ENCODE measurements at places on chromosomes 3 and 15. TPM values are rescaled to one million over a fixed set of nuclear protein-coding genes. Genes with fewer than 3 reads are reported as not detected.
A peak's percentile ranks its signal among the peaks of the same experiment; 100 is the strongest.

PLCH1 gene
- total RNA-seq: 0.53 TPM

CDC25A gene
- 36.5 TPM for total RNA-seq

MINAR1 gene
- total RNA-seq: 0.23 TPM

TICRR gene
- 10.1 TPM for total RNA-seq

- DNase-seq: peak; percentile 23
Observed at GRCh38 chr15:31472636-31473384, 146.2 kb downstream of the KLF13 start.

DNA sequence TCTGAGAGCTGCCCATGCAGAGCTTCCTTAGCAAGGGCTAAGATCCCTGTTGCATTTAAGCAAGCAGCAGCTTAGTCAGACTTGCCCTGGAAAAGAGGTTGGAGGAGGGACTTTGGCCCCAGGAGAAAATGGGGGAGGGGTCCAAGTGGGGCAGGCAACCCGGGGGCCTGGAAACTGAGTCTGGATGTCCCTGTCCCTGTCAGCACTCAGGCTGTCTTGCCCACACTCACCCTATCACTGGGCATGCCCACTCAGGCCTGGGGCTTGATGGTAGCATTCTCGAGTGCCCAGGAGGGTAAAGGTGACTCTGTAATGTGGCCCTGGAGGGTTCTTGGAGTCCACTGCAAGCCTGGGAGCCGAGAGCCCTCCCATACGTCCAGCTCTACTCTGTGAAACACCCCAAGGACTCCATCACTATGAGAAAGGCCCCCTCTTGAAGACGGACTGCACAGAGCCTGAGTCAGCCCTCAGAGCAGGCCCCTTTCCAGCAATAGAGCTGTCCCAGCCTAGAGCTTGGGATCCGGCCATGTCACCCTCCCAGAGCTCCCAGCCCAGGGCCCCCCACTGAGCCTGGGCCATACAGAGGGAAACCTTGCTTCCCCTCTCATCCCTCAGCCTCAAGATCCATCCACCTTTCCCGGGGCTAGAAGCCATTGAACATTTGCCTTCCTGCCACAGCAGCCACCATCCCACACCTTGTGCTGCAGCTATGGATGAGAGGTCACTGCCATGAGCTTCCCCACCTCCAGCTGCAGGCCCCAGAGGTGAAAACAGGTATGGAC lies 13.4 kb downstream of the MYL3 start:
- no peak for DNase-seq

DNA sequence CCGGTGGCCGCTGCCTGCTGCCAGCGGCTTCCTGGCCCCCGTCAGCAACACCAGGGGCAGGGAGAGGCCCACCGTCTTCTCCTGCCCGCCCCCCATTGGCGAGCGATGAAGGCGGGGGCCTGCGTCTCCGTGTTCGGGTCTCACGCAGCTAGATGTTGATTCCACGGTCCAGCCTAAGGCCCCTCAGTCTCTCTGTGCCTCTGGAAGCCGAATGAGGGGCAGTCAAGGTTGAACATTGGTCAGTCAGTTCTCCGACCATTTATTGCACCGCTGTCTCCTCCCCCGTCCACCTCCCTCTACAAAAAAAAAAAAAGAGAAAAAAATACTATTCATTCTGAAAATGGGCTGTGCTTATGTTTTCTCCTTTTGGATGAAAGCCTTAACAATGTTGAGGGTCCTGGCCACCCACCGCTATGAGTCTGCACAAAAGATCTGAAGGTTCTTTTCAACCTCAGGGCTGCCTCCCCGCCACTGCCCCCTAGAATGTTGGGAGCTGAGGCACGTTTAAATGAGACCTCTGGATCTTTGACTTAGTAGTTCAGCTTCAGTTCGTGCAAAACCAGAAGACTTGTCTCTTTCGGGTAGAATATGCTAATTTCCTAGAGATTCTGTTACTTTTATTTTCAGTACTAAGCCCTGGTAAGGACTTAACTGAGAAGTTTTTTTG lies 736 bp downstream of the IREB2 start:
- DNase-seq: peak; percentile 21

DNA sequence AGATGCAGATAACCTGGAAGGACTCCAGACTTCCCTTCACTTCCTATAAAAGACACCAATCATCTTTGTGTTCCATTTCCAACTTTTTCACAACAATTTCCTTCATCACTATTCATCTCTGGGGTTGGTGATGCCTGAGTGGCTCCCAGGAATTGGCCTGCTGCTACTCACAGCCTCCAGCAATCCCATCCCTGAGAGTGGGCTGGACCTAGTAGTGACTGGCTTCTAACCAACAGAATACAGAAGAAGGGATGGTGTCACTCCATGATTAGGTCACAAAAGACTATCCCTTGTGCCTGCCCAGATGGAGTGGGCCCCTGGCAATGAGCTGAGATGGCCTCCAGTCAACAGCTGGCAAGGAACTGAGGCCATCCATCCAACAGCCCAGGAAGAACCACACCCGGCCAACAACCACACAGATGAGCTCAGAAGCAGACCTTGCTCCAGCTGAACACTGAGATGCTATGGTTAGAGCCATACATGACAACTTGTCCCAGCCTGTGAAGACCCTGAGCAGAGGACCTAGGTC lies 20.9 kb downstream of the OCA2 start:
- DNase-seq: no peak

Data from HT1080 (cell line).